ENCODE measurements at places on chromosomes 6 and 20.

DNA sequence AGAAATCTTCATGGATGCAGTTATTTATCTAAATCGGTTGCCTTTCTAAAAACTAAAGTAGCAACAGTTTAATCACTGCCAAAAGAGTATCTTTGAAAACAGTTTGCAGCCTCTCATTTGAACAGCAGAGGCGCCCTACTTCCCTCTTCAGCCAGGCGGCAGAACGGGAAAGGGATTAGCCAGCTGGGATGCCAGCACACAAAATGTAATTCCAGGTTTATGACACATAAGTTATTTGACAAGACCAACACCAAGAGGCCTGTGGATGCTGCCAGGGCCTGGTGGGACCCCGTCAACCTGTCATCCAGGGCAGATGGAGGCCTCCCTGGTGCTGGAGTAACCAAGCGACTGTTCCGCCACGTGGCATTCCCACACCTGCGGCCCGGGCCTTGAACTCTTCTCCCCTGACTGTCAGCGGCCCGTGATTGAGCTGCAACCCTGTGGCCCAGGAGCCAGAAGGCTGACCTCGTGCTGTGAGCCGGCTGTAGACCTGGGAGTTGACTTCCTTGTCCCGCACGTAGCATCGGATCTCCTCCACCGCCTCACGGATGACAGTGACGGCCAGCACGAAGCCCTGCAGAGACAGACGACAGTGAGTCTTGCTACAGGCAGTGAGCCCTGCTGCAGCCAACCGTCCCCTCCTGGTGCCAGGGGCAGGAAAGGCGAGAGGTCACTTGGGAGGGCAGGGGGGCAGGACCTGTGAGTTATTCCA, 55.5 kb downstream of the ATP9A start:
- no peak for DNase-seq

GRCh38 chr20:709991-710779, 34.6 kb upstream of the SCRT2 start:
- no peak for DNase-seq

- DNase-seq: no peak
Observed at GRCh38 chr6:57102976-57103375, 13.0 kb downstream of the ZNF451 start.

- no peak for DNase-seq
Observed at GRCh38 chr6:163418311-163419029, 4.0 kb downstream of the QKI start.

GRCh38 chr6:113076116-113076515, 729.0 kb downstream of the RFPL4B start:
- no peak for DNase-seq

DNA sequence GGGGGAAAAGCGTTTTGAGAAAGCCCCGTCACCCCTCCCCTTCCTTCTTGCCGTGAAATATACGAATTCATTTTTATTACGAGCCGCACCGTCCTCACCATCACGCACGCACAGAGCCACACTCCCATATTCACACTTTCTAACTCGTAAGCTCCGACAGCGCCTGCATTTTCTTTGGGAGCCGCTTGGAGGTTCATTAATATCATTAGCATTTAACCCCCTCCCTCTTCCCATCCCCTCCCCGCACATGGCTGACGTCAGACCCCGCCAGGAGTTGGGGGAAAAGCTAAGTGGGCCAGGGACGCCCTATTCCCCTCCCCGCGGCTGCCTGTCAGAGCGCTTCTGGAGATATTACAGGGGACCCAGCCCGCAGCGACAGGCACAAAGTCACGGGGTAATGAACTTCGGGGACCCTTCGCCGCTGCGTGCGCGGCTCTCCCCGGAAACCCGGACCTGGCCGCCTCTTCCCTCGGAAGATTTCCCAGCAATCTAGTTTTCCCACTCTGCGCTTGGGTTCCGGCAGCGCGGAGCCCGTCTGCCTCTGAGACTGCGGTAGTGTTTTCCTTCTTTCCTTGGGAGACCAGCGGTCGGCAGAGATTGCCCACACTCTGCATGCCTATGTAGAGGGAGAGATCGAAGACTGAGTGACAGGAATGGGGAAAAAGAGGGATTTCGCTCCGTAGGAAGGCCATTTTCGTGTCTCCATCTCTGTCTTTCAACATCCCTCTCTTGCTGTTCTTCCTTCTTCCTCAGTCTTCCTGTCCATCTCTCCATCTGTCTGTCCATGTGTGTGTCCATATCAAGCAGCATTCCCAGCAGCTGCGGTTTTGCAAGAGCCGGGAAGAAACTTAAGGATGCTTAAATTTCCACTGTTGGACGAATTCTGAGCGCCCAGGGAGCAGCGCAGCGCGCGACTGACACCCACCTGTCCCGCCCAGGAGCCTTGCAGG, at the start of gene NR2E1:
TSS of gene NR2E1 (plus strand) at position 309 of the 950 bp plus-strand sequence. CDS start 744 bp downstream, outside the sequence.
- DNase-seq: no peak

- DNase-seq: no peak
Observed at GRCh38 chr20:23141450-23142161, 55.5 kb upstream of the CD93 start.
